ENCODE measurements at places on chromosomes 7 and 10. TPM values are rescaled to one million over a fixed set of nuclear protein-coding genes. Genes with fewer than 3 reads are reported as not detected.

DDC gene
- total RNA-seq = not detected

STAG3 gene
- total RNA-seq = 0.65 TPM

INA gene
- 1.3 TPM for total RNA-seq

DNA sequence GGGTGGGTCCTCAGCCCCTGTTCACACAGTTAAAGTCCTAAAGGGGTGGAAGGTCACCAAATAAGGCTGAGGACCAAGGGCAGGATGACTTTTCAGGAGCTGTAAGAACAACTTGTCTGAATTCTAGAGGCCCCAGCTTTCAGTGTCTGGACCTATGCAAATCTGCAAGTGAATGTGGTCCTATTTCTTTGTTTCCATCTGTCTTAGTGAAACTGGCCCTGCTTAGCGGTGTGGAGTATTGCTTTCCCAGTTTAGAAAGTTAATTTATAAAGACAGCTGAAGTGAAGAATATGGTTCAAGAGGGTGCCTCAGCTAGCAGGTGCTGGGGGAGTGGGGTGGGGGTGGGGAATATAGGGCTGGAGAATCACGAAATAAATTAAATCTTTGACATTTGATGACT is 40.1 kb downstream of the HHEX start:
- no peak for DNase-seq

EPHB4 gene
- total RNA-seq = 10.8 TPM

TRPV5 gene
- not detected for total RNA-seq

Data from HFFc6 (cell line).